Naive thymus-derived CD8-positive, alpha-beta T cell (primary cell): ENCODE measurements at places on chromosomes 1 and 21.

DNA sequence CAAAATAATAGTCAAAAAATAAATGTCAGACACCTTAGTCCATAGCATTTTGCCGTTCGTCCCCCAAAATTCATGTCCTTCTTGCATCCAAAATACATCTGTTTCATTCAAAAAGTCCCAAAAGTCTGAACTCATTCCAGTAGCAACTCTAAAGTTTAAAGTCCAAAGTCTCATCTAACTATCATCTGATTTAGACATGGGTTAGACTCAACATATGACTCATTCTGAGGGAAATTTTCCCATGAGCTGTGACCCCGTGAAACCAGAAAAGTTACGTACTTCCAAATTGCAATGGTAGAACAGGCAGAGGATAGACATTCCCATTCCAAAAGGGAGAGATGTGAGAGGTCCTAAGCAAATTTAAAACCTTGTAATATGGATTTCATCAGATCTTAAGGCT is 48.6 kb upstream of the CACHD1 start:
- DNase-seq = no peak

DNA sequence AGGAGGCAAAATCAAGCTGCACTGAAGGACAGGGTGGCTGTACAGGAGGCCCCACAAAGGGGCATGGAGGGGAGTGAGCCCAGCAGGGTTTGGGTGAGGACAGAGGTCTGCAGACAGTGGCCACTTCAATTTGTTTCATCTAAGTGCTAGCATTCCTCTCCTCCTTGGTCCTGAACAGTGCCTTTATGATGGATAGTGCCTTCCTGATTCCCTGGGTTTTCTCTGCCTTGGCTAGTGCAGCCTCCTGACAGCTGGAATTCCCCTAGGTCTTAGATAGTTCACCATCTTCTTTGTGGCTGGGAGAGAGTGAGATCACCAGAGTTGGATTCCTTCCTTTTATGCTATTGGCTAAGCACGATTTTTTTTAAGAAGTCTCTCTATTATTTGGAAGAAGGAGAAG is 3.8 kb upstream of the HPCAL4 start:
- no peak for DNase-seq

GRCh38 chr1:213492161-213493041 is 441.4 kb downstream of the RPS6KC1 start:
- DNase-seq = no peak

DNA sequence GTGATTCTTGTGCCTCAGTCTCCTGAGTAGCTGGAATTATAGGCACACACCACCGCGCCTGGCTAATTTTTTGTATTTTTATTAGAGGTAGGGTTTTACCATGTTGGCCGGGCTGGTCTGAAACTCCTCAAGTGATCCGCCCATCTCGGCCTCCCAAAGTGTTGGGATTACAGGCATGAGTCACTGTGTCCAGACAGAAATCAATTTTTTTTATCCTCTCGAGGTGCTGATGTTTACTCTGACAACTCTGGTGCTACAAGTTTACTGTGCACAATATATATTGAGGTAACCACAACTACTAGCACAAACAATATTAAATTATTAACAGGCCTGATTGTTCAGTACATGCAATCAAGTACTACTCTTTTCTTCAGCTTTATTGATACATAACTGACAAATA is 39.7 kb downstream of the F13B start:
- no peak for DNase-seq

DNA sequence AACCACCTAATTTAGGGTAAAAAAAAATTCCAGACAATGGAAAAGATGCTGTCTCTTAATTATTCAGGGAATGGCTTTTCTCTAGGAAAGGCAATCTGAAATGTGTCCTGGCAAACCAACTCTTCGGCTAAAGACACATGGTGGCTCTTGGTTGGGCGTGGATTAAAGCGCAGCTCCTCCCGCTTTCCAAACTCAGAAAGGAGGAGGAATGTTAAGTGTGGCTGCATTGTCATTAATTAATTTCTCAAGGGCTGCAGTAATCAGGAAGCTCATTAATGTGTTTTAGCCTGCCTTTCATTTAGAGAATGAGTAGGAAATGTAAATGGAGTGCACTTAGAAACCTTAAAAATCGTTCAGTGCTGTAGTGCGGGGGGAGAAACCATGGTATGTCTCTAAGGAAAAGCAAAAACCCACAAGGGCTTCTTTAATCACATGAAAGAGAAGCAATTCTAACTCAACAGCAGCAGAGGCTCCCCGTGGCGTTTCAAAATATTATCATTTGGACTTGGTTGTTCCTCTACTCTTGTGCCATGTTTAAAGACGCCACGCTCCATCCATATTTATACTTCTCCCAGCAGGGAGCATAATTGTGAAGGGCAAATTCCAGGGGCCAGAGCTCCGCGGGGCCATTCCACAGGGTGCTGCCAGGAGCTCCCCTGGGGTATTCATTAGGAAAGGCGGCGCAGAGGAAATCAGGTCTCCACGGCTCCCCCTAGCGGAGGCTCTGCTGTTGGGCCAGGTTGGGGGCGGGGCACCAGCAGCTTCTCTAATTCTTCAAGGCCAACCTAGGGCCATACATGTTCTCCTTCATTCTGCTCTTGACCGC is 91.9 kb upstream of the SSX2IP start:
- DNase-seq = peak; percentile 80

DNA sequence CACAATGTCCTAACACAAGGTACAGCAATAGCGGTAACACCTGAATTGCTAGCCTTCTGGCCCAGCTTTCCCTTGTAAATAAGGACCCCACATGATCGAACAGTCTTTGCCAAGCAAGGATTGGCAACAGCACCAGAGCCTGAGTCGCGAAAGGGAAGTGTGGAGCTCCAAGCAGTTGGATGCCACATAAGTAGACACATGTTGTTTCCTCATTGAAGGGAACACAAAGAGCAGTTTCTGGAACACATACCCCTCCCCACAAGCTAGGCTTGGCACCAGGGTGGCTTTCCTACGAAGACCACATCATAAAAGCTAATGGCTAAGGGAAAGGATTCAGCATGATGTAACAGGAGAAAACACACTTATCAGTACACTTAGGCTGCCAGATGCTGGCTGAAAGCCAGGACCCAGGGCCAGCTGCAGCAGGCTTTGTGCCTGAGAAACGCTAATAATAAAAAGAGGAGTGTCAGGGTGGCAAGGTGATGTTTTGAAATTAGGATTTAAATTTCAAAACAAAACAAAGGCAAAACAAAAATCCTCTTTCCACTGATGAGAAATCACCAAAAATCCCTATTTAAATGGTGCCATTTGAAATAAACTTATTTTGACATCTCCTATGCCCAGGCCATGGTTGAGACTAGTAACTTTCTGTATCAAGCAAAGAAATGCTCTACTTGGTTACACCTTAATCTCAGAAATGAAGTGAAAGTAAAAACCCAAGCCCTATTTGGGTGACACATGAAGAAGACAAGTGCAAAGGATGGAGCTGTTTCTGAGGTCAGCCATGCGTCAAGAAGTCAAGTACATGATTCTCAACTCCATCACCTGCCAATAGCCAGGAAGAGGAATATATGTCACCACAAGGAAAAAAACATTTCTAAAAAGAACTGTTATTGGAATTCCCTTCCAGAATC is 11.9 kb upstream of the CPLANE2 start:
- no peak for DNase-seq

DNA sequence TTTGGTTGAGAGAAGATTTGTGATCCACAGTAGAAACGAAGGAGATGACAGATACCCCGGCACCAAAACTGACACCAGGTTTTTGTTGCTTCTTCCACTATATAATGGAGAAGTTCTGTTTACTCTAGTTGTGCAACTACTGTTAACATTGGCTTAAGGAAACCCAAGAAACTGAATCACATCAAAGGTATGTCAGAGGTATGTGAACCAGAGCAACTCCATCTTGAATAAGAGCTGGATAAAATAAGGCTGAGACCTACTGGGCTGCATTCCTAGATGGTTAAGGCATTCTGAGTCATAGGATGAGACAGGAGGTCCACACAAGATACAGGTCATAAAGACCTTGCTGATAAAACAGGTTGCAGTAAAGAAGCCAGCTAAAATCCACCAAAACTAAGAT is 173.7 kb upstream of the CAMK1G start:
- no peak for DNase-seq

- DNase-seq = no peak
Measured at GRCh38 chr1:239764546-239764945, 327.1 kb upstream of the FMN2 start.

GRCh38 chr21:27534206-27534605 is 567.3 kb upstream of the ADAMTS5 start:
- DNase-seq = no peak

DNA sequence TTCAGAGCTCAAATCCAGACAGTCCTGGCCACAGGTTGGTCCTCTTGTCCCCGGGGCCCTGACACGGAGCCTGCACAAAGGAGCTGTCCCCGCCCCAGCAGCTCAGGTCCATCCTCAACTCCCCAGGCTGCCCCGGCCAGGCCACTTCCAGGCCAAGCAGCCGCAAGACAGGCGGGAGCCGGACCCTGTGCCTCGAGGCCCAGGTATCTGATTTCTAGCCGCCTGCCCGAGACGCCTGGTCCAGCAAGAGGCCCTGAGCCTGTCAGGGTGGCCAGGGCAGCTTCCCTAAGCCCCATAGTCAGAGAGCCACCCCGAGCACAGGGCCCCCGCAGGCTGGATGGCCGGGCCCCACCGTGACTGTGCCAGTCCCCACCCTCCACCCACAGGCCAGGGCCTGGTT is 165.3 kb downstream of the PRDM16 start:
- no peak for DNase-seq
